ENCODE measurements at places on chromosomes 4 and X. TPM values are rescaled to one million over a fixed set of nuclear protein-coding genes. Genes with fewer than 3 reads are reported as not detected.

FGF13 gene
- 91.7 TPM for total RNA-seq

AP1AR gene
- total RNA-seq, result 75.1 TPM

ZAR1 gene
- 0.94 TPM for total RNA-seq

COL4A5 gene
- 30.4 TPM for total RNA-seq

ZNF732 gene
- 3.1 TPM for total RNA-seq

EIF2S3 gene
- total RNA-seq, result 142 TPM

POLN gene
- 7.8 TPM for total RNA-seq

MAP7D2 gene
- total RNA-seq, result 10.0 TPM

SLC49A3 gene
- total RNA-seq, result 0.31 TPM

USP51 gene
- 4.7 TPM for total RNA-seq

RS1 gene
- not detected for total RNA-seq

SLC34A2 gene
- total RNA-seq, result 0.31 TPM

TLR2 gene
- 0.63 TPM for total RNA-seq

LINC00632 gene
- 192 TPM for total RNA-seq

SERPINA7 gene
- total RNA-seq, result not detected

GLRA3 gene
- 6.9 TPM for total RNA-seq

RBMX gene
- 474 TPM for total RNA-seq

Measured in parietal lobe (tissue), 2 donors.